ENCODE measurements at places on chromosomes 7 and 10.

DNA sequence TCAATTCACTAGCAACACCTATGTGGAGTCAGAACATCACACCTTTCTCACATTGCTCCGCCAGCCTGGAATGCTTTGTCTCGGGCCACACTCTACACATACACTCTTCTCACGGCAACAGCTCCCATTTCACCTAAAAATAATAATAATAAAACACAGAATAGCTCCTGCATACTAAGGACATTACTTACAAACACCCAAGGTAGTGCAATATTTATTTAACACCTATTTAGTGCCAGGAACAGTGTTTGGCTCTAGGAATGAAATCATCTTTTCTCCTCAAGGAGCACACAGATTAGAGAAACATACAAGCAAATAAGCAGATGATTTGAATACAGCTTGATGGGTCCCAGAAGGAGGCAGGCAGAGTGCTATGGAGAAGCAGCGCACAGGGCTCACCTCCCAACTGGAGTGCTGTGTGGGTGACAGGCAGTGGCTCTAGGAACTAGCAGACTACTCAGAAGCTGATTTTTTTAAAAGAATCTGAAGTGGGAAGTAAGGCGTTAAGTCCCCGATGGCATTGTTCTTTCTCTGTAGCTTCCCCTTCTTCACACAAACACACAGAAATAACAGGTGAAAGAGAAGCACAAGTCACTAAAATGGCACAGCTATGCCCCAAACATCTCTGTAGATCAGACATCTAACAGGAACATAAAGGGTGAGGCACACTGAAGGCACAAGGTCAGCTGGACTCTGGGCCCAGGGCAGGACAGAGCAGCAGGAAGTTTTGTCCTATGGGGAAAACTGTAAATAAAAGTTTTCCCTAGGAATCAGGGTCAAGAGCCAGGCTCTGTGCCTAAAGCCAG, 16.7 kb downstream of the USP6NL start:
- no peak for DNase-seq

DNA sequence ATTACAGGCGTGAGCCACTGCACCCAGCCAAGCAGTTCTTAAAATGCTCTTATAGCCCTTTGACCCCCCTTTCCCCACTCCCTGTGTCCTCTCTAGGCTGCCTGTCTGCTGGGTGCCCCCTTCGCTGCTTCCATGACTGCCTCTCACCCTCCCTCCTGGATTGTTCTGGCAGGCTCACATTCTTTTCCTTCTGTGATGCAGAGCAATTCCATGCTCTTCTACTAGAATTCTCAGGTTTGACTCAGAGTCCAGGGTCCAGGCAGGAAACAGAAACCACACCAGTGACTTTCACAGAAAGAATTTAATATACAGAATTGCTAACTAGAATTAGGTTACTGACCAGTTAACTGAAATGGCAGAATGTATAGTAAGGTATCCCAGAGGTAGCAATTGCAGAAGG, 244.8 kb downstream of the BAMBI start:
- DNase-seq, result no peak

GRCh38 chr10:67045404-67045803, 119.6 kb downstream of the LRRTM3 start:
- no peak for DNase-seq

- DNase-seq, result no peak
These were observed 27.6 kb upstream of the CTNNA3 start for GRCh38 chr10:67723601-67724000.

DNA sequence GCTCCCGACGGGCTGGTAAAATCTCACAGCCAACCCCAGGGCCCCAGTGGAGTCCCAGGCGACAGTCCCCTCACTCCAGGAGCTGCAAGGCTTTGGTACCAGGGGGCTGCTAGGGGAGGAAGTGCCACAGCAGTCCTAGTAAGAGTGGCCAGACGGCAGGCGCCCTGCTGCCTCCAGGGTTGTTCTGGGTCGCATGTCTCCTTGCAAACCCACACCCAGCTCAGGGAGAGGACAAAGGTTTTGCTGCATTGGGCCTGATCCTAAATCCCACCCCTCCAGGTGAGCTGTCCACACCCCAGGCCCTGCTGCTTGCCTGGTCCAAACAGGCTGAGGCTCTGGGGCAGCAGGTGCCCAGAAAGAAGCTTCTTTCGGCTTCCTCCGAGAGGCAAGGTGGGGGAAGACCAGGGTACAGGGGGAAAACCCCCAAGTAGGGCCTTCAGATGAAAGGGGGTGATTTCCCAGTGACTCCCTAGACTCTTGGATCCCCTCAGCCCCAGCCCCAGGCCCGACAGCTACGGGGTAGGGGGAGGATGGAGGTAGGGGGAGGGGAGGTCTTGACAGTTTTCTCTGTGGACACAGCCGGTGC, 4.2 kb upstream of the KCP start:
- DNase-seq, result no peak

- no peak for DNase-seq
These were observed 32.6 kb upstream of the GIMAP8 start for GRCh38 chr7:150417863-150418262.

DNA sequence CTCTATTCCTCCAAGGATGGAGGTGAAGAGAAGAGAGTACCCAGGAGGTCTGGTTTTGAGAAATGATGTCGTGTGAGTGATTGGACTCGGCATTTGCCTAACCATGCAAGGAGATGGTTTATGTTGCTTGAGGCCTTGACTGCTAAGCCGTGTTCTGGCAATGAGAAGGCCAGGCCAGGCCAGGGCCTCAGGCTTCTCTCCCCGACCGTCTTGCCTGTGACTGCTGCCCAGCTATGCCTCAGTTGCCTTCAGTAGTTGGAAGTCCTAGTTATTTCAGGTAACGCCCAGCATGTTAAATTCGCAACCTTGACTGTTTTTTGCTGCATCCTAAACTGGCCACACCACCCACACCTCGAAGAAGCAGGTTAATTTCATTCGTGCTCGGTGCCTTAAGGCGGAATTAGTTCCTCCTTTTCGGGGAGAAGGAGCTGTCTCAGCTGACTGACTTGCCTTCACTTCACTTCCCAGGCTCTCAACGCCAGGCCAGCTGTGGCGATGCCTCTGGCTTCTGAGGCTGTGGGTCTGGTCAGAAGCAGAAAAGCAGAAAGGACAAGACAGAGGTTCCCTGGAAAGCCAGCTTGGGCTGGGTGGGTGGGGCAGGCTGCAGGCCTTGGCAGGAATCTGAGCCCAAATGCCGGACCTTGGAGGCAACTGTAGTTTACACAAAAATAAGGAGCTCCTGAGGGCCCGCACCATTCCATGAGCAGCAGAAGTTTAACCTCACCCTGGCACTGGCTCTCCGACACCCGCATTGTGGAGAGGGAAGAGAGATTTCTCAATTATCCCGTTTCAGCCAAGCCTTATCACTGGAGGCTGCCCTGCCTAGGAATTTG, 61.9 kb upstream of the SAMD8 start:
- DNase-seq, result no peak

GRCh38 chr7:40429826-40430225, 295.0 kb downstream of the SUGCT start:
- no peak for DNase-seq

DNA sequence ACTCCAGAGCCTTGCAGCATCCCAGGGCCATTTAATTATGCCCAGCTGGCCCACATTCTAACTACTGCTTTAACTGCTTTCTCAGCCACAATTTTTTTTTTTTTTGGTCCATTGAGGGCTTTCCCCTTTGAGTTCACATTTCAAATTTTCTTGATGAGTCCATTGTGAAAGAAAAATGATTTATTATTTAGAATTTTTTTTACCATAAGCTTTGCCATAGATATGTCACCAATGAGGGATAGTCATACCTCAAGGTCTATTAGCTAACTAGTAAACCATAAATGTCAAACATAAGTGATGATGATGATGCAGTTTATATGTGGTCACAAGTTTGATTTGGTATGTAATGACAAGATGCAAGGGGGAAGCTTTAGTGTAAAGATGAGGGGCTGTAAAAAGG, 282.9 kb downstream of the BICC1 start:
- DNase-seq, result no peak

GRCh38 chr7:77833136-77833535, 34.6 kb downstream of the PHTF2 start:
- DNase-seq, result no peak

DNA sequence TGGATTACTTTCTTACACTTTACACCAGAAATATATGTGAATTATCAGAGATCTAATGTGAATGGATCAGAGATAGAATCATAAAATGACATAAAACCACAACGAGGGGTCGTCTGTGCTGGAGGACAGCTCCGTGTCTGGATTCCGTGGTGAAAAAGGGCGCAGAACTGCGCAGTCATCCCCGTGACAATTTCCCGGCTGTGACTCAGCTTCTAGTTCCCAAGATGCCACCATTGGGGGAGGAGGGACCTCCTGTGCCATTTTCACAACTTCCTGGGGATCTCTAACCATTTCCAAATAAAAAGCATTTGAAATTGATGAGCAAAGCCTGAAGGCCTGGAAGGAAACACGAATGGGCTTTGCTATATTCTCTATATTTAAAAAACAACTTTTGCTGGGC, 72.1 kb downstream of the PDGFA start:
- DNase-seq, result no peak

DNA sequence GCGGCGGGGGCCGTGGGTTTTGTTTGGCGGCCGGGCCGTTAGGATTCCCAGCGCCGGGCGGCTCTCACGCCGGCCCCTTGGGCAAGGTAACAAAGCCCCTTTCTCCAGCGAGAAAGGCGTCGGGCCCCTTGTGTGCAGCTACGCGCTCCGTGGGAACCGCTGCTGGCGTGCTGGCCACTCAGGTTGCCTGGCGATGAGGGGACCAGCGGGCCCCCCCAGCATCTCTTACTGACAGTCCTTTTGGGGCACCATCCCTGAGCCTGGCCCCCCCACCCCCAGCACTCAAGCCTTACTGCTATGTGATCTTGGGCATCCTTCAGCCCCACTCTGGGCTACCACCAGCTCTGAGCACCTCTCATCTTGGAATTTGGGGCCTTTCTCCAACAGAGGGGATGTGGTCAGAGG, 1.8 kb downstream of the LFNG start:
- no peak for DNase-seq

DNA sequence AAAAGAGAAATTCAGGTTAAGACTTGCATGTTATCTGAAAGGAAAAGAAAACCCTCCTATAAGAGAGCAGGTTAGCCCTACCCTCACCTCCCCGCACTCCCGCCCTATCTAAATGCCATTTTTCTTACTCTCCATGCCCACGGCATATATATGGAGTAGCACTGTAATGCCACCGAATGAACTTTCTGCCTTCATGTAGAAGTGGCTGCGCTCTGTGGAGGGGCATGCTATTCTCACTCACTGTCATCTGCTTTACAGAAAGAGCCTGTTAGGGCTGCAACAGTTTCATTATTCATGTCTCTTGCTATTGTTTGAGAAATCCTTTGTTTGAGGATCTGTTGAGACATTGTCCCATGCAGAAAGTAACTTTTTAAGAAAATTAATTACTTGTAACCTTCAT, 1190.6 kb downstream of the SORCS1 start:
- DNase-seq, result no peak

- DNase-seq, result no peak
These were observed 64.7 kb upstream of the SEM1 start for GRCh38 chr7:96774358-96774757.

- DNase-seq, result no peak
These were observed 716.0 kb downstream of the XPNPEP1 start for GRCh38 chr10:109207361-109207760.

- no peak for DNase-seq
These were observed 30.0 kb upstream of the TRIL start for GRCh38 chr7:28988091-28988490.

GRCh38 chr10:62562101-62562500, 187.9 kb downstream of the ZNF365 start:
- no peak for DNase-seq

- DNase-seq, result no peak
These were observed 40.1 kb downstream of the LYZL1 start for GRCh38 chr10:29328983-29329382.

DNA sequence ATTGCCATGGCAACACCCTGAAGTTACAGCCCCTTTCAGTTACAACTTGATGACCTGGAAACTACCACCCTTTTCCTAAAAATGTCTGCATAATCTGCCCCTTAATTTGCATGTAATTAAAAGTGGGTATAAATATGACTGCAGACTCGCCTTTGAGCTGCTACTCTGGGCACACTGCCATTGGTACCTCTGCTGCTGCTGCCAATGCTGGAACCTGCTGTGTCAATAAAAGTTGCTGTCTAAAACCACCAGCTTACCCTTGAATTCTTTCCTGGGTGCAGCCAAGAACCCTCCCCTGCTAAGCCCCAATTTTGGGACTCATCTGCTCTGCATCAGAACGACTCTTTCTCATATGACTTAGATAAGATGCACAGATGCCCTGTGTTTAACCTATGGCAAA, 10.2 kb upstream of the FRA10AC1 start:
- DNase-seq, result no peak

DNA sequence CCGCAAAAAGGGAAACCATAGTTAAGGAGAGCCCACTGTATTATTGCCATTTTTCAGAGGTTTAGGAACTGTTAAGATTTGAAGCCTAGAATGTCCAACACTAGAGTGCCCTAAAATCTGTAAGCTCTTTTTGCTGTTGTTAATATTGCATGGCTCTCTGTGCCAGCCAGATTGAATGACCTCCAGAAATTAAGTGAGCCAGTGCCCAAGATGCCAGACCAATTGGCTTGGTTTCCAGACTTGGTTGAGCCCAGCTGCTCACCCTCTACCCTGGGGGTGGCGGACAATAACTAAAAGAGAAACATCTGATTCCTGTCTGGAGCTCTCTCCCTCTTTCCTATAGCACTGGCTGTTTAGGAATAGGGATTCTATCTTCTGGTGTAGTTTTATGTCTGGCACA, 340.1 kb downstream of the PHF14 start:
- DNase-seq, result no peak

- no peak for DNase-seq
These were observed 249.2 kb upstream of the HABP2 start for GRCh38 chr10:113303544-113304146.

DNA sequence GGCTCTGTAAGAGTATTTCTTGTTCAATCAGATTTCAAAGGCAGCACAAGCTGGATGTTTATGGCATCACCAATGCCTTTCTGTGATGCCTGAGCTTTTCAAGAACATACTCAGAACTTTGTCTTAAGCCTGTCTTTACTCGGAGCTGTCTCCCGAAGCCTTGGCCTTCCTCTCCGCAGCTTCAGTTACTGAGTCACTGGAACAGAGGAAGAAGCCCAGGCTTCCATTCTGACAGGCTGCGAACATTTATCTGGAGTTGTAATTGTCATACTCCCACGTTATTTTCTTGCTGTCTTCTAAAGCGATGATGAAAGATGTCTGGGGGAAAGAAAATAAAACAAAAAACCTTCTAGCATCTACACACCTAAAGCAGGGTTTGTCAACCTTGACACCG, 43.9 kb downstream of the GRK5 start:
- DNase-seq, result no peak

GRCh38 chr10:19245889-19246752, 197.5 kb downstream of the MALRD1 start:
- no peak for DNase-seq

GRCh38 chr7:100257017-100257416, 37.3 kb downstream of the PVRIG start:
- no peak for DNase-seq
